Aorta (tissue), 5 donors: ENCODE measurements at places on chromosomes 16 and 17. TPM values are rescaled to one million over a fixed set of nuclear protein-coding genes. Genes with fewer than 3 reads are reported as not detected.

- H3K4me3 ChIP-seq: no peak overlapping the region
- no peaks in the 10 kb centered on the region for H3K27me3 ChIP-seq
- no peak for DNase-seq
- no peaks in the 10 kb centered on the region for H3K36me3 ChIP-seq
- H3K4me1 ChIP-seq: peaks cover 6% of the 10 kb centered on the region
- H3K27ac ChIP-seq: no peak overlapping the region
Observed at GRCh38 chr16:72975809-72976437, 72.0 kb downstream of the ZFHX3 start.

DNA sequence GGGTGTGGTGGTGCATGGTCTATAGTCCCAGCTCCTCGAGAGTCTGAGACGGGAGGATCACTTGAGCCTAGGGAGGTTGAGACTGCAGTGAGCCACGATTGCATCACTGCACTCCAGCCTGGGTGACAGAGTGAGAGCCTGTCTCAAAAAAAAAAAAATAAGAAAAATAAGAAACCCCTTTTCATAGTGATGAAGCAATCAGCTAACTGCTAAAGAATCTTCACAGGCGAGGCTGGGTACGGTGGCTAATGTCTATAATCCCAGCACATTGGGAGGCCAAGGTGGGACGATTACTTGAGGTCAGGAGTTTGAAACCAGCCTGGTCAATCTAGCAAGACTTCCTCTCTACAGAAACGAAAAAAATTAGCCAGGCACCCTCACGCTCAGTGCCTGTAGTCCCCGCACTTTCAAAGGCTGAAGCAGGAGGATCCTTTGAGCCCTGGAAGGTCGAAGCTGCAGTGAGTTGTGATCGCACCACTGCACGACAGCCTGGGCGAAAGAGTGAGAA is 760 bp downstream of the SLFN12L start:
- H3K4me1 ChIP-seq: no peaks in the 10 kb centered on the region
- DNase-seq: no peak

GRCh38 chr17:18176176-18176575 is 7.5 kb upstream of the ALKBH5 start:
- no peaks in the 10 kb centered on the region for H3K36me3 ChIP-seq
- H3K4me1 ChIP-seq: no peaks in the 10 kb centered on the region
- H3K27ac ChIP-seq: no peak overlapping the region
- DNase-seq: no peak
- H3K4me3 ChIP-seq: no peak overlapping the region
- H3K27me3 ChIP-seq: no peaks in the 10 kb centered on the region

- H3K27me3 ChIP-seq: no peaks in the 10 kb centered on the region
- H3K4me3 ChIP-seq: no peak overlapping the region
- no peak overlapping the region for H3K27ac ChIP-seq
- no peaks in the 10 kb centered on the region for H3K36me3 ChIP-seq
Observed at GRCh38 chr16:53686710-53687109, 16.9 kb downstream of the RPGRIP1L start.

GRCh38 chr17:83196973-83197880 is 117.8 kb downstream of the METRNL start:
- DNase-seq: peak; percentile 53
- H3K4me3 ChIP-seq: no peak overlapping the region
- H3K4me1 ChIP-seq: peaks cover 2% of the 10 kb centered on the region
- H3K27ac ChIP-seq: no peak overlapping the region
- H3K36me3 ChIP-seq: no peaks in the 10 kb centered on the region
- no peaks in the 10 kb centered on the region for H3K27me3 ChIP-seq

DNA sequence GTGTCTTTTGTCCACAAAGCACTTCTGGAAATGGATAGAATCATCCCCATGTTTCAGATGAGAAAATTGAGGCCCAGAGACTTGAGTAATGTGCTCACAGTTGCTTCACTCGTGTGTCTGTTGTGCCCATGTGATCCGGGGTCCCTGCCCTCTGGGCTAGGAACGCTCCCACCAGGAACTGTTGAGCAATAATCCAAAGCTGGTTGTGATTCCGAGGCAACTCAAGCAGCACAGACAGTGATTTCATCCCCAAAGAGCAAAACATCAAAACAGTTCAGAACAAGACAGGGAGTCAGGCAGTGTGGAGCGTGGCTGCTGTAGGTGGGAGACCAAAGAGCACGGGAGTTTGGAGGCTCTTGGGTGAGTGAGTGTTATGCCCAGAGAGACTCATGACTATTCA is 205.0 kb upstream of the ASIC2 start:
- DNase-seq: no peak
- no peaks in the 10 kb centered on the region for H3K4me1 ChIP-seq
- H3K36me3 ChIP-seq: no peaks in the 10 kb centered on the region

DNA sequence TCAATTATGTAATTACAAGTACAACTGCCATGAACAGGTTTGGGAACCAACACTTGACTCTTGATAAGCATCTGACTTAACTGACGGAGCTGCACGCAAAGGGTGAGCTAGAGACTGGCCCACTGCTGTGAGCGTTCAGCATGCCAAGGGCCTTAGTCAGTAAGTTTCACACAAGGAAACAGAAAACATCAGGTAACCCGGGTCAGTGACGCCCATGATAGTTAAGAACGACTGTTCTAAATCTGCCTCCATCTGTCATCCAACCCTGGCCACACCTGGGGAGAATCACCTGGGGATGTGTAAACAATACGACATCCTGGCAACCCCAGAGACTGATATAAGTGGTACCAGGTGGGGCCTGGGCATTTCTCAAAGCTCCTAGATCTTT is 12.3 kb downstream of the SMIM5 start:
- H3K27ac ChIP-seq: no peak overlapping the region
- DNase-seq: peak; percentile 31
- H3K36me3 ChIP-seq: no peaks in the 10 kb centered on the region
- no peak overlapping the region for H3K4me3 ChIP-seq
- H3K27me3 ChIP-seq: no peaks in the 10 kb centered on the region

DNA sequence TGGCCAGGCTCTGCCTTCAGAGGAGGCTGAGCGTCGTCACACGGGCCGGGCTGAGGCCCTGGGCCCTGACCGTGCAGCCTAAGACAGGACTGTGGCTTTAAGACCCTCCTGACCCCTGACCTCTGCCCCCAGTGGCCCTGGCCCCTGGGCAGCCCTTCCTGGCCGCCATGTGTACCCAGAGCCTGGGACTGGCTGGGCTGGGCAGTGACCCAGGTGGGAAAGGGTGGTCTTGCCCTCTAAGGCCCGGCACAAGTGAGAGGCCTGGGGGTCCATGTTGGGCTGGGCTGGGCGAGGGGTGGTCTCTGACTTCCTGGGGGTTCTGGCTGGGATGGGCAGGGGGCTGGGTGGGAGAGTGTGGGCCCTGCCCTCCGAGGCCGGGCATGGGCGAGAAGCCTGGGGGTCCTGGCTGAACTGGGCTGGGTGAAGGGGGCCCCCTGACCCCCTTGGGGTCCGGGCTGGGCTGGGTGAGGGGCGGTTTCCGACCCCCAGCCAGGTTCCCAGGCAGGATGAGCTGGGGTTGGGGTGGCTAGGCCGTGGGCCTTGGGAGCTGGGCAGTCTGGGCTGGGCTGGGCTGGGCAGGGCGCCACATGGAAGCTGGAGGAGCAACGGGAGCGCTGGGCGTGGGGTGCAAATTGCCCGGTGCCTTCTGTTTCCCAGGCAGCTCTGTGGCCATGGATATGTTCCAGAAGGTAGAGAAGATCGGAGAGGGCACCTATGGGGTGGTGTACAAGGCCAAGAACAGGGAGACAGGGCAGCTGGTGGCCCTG is at the start of gene CDK3:
Gene CDK3, plus strand, starts transcription at position 101 of the 767 bp plus-strand sequence. Its CDS starts 571 bp downstream, at position 672.
- H3K4me1 ChIP-seq: no peaks in the 10 kb centered on the region
- no peaks in the 10 kb centered on the region for H3K27me3 ChIP-seq
- no peak for DNase-seq
- H3K27ac ChIP-seq: no peak within 1 kb of the TSS
- H3K4me3 ChIP-seq: no peak within 1 kb of the TSS

DNA sequence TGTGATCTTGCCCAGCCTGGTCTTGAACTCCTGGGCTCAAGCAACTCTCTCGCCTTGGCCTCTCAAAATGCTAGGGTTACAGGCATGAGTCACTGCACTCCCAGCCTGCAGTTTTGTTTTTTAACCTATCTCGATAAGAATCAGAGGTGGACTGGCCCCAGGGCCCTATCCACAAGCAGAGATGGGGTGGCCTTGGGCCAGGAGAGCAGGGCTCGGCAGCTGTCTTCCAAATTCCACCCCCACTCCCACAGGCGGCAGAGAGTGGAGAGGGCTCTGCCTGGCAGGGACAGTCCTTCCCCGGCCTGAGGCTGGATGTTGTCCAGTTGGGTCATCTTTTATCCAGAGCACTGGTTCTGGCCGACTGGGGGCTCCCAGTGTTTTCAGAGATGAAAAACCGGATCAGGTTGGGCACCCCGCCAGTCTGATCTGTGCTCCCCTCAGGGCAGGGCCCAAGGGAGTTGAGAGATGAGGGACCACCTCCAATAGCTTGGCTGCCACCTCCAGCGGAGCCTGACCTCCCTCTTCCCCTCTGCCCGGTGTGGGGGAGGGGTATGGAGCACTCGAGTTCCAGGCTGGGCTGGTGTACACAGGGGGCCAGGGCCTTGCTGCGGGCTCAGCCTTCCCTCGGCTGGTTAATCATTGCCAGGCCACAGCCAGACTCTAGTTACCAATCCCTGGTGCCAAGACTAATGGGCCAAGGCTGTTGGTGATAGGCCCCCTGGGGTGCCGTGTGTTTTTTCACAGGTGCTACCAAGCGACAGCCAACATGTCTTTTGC is 30.3 kb upstream of the MYO15B start:
- H3K36me3 ChIP-seq: no peaks in the 10 kb centered on the region
- no peak for DNase-seq
- H3K27me3 ChIP-seq: no peaks in the 10 kb centered on the region
- H3K4me1 ChIP-seq: no peaks in the 10 kb centered on the region
- no peak overlapping the region for H3K4me3 ChIP-seq

DNA sequence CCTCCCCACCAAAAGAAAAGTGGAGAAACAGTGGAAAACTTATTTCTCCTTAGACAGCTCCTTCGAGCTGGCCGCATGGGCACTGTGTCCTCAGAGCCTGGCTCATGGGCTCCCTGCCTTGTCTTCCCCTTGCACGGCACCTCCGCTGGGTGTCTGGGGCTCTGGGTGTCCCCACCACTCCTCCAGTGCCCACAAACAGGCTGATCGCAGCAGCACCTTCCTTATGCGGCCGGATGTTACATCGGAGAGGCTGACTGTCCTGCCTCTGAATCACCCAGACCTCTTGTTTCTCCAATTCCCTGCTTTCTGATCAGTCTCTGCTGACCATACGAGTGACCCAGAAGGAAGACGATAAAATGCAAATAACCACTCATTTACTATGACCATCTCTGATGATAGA is 121.7 kb downstream of the SLC39A11 start:
- no peaks in the 10 kb centered on the region for H3K4me1 ChIP-seq
- H3K27ac ChIP-seq: no peak overlapping the region

GRCh38 chr16:50001144-50001543 is 23.9 kb upstream of the CNEP1R1 start:
- H3K27me3 ChIP-seq: no peaks in the 10 kb centered on the region
- no peaks in the 10 kb centered on the region for H3K36me3 ChIP-seq
- no peak overlapping the region for H3K4me3 ChIP-seq
- no peak for DNase-seq
- no peak overlapping the region for H3K27ac ChIP-seq
- H3K4me1 ChIP-seq: no peaks in the 10 kb centered on the region

- H3K36me3 ChIP-seq: no peaks in the 10 kb centered on the region
- H3K27me3 ChIP-seq: no peaks in the 10 kb centered on the region
- H3K4me3 ChIP-seq: no peak overlapping the region
- H3K27ac ChIP-seq: no peak overlapping the region
- no peak for DNase-seq
- no peaks in the 10 kb centered on the region for H3K4me1 ChIP-seq
Observed at GRCh38 chr17:48526608-48527546, 3.9 kb downstream of the HOXB1 start.

- DNase-seq: no peak
- no peaks in the 10 kb centered on the region for H3K4me1 ChIP-seq
- no peaks in the 10 kb centered on the region for H3K36me3 ChIP-seq
- no peak overlapping the region for H3K4me3 ChIP-seq
Observed at GRCh38 chr17:17675925-17676534, 5.2 kb upstream of the RAI1 start.

DNA sequence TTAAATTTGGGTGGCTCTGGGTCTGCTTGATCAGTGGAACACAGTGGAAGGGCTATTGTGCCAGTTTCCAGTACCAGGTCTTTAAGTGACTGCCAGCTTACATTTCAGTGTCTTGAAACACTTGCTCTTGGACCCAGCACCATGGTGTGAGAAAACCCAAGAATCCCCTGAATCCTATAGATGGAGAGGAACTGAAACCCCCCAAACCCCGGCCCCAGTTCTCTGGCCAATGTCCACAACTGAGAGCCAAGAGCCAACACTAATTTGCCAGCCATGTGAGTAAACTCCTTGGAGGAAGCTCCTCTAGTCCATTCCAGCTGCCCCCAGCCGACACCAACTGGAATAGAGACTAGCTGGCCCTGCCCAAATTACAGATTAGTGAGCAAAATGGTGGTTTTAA is 2.4 kb upstream of the ARL2BP start:
- H3K4me1 ChIP-seq: no peaks in the 10 kb centered on the region
- H3K36me3 ChIP-seq: peaks cover 1% of the 10 kb centered on the region
- no peak for DNase-seq
- H3K4me3 ChIP-seq: no peak overlapping the region
- H3K27ac ChIP-seq: no peak overlapping the region

DNA sequence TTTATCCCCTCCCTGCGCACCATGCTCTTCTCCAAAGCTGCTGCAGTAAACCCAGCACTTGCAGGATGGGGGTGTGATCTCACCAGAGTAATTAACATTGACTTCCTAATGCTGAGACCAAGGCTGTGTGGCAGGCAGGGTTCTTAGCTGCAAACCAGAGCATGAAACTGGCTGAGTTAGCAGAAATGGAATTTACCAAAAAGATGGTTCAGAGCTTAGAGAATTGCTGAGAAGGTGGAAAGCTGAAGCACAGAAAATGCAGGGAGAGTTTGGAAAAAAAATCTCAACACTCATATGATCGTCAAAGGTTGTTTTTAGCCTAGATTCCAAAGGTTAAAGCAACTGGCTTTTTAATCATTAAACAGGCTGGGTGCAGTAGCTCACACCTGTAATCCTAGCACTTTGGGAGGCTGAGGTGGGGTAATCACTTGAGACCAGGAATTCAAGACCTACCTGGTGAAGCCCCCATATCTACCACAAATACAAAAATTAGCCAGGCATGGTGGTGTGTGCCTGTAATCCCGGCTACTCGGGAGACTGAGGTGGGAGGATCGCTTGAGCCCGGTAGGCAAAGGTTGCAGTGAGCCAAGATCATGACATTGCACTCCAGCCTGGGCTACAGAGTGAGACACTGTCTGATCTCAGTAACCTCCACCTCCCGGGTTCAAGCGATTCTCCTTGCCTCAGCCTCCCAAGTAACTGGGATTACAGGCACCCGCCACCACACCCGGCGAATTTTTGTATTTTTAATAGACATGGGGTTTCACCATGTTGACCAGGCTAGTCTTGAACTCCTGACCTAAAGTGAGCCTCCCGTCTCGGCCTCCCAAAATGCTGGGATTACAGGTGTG is 6.0 kb upstream of the TXNDC11 start:
- no peak for DNase-seq
- no peaks in the 10 kb centered on the region for H3K4me1 ChIP-seq
- no peak overlapping the region for H3K4me3 ChIP-seq
- H3K27me3 ChIP-seq: no peaks in the 10 kb centered on the region
- H3K36me3 ChIP-seq: no peaks in the 10 kb centered on the region
- no peak overlapping the region for H3K27ac ChIP-seq

The PLA2G10 gene
- not detected for polyA plus RNA-seq

The TRPV3 gene
- 0.75 TPM for polyA plus RNA-seq

The SERPINF2 gene
- 0.13 TPM for polyA plus RNA-seq

The CDK5RAP3 gene
- polyA plus RNA-seq: 679 TPM

The TOP3A gene
- polyA plus RNA-seq: 20.8 TPM

The TPPP3 gene
- 51.9 TPM for polyA plus RNA-seq

The CDH15 gene
- not detected for polyA plus RNA-seq

The PRAC2 gene
- polyA plus RNA-seq: not detected

The PIRT gene
- polyA plus RNA-seq: not detected
